ENCODE measurements at places on chromosomes 5 and 9.

DNA sequence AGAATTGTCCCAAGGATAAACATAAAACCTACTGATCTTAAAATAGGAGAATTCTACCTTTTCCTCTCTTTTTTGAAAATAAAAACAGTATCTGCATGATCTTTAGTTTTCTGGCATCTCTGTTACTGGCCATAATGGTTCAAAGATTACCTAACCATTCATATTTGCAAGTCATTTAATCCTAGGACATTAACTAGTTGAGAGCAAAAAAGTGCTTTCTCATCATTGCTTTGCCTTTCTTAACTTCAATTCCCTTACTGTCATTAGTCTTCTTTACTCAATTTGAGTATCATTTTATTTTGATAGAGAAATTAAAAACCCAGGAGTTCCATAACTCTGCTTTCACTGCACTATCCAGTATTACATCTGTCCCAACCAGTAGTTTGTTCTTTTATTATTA lies 68.6 kb downstream of the RFX3 start:
- no peak for DNase-seq

DNA sequence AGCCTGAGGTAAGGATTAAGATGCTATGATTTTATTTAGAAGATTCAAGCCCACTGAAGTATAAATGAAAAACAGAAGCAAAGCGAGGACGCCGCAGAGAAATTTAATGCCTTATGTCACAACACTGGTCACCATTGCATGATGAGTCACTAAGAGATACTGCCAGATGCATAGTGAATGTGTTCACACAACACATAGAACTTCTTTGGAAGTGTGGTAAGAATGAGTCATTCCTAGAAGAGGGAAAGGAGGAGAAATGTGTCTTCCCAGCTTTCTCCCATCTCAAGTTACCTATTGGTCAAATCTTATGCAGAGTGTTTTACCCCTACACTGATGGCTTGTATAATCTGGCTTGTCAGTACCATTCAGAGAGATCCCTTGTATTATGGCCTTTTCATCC lies 465.3 kb upstream of the ARRDC3 start:
- DNase-seq, result no peak

DNA sequence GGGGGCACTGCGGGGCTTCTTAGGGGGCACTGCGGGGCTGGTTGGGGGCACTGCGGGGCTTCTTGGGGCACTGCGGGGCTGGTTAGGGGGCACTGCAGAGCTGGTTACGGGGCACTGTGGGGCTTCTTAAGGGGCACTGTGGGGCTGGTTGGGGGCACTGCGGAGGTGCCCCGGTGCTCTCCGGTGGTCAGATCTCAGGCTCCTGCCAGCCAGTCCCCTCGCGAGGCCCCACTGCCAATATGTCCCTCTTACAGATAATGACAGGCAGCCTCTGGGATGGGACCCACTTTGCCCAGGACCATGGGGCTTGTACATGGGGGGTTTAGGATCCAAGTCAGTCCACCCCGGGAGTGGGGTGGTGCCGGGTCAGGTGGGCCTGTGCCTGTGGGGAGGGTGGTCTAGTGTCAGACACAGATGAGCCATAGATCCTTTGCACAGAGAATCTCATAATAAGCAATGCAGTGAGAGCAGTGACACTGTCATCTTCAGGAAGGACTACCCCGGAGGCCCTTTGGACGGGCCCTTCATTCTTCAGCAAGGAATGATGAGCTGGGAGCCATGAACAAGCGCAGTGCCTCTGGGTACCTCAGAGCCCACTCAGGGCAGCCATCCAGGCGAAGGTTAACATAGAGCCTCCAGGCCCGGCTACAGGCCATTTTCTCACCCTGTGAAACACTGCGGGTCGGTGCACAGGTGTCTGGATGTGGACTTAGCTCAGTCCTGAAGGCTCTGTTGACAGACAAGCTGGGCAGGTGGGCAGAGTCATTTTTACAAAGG lies 38.2 kb downstream of the COL5A1 start:
- DNase-seq, result no peak

- no peak for DNase-seq
Measured at GRCh38 chr9:106590759-106591505, 272.0 kb upstream of the ZNF462 start.

GRCh38 chr9:90795084-90795483 lies 6.5 kb upstream of the SYK start:
- no peak for DNase-seq

GRCh38 chr9:121663591-121663990 lies 12.2 kb downstream of the DAB2IP start:
- DNase-seq, result no peak

- DNase-seq, result no peak
Measured at GRCh38 chr5:32110111-32110696, 63.9 kb downstream of the GOLPH3 start.

GRCh38 chr5:60540856-60541805 lies 158.8 kb downstream of the DEPDC1B start:
- no peak for DNase-seq

DNA sequence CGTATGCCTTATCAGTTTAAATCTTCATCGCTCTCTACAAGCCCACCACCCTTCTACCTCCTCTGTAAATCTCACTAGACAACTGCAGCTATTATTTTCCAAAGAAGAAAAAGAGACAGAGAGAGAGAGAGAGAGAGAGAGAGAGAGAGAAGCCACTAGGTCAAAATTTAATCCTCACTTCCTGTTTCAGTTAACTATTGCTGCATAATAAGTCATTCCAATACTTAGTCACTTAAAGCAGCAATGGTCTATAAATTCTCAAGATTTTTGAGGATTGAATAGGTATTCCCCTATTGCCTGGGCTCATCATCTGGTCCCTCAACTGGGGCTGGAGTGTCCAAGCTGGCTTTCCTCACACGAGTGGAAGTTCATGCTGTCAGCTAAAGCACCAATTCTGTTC lies 68.8 kb downstream of the ITGA1 start:
- no peak for DNase-seq

GRCh38 chr5:149323210-149323609 lies 22.1 kb upstream of the GRPEL2 start:
- DNase-seq, result no peak

- no peak for DNase-seq
Measured at GRCh38 chr9:136482046-136482792, 621 bp downstream of the SEC16A start.

DNA sequence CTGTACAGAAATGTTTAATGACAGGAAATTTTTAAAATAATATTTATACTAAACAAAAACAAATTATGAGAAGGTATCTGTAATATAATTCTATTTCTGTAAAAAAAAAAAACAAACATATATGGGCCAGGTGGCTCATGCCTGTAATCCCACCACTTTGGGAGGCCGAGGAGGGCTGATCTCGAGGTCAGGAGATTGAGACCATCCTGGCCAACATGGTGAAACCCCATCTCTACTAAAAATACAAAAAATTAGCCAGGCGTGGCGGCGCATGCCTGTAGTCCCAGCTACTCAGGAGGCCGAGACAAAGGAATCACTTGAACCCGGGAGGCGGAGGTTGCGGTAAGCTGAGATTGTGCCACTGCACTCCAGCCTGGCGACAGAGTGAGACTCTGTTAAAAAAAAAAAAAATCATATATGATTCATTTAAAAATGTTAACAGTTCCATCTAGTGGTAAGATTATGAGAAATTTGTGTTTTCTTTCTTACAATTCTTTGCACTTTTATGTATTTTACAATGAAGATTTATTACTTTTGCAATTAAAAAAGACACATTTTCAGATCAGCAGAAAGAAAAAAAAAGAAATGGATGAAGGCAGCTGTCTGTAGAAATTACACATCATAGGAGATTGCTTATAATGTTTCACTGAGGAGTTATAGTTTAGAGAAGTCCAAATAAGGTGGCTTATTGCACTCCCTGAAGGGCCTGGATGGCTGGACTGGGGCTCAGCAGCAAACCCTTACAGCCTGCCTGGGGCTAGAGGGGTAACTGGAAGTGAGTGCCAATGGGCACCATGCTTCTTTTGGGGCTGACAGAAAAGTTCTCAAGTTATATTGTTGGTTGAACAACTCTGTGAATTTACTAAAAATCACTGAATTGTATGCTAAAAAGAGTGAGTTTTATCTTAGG lies 20.3 kb downstream of the C9orf153 start:
- DNase-seq, result no peak

DNA sequence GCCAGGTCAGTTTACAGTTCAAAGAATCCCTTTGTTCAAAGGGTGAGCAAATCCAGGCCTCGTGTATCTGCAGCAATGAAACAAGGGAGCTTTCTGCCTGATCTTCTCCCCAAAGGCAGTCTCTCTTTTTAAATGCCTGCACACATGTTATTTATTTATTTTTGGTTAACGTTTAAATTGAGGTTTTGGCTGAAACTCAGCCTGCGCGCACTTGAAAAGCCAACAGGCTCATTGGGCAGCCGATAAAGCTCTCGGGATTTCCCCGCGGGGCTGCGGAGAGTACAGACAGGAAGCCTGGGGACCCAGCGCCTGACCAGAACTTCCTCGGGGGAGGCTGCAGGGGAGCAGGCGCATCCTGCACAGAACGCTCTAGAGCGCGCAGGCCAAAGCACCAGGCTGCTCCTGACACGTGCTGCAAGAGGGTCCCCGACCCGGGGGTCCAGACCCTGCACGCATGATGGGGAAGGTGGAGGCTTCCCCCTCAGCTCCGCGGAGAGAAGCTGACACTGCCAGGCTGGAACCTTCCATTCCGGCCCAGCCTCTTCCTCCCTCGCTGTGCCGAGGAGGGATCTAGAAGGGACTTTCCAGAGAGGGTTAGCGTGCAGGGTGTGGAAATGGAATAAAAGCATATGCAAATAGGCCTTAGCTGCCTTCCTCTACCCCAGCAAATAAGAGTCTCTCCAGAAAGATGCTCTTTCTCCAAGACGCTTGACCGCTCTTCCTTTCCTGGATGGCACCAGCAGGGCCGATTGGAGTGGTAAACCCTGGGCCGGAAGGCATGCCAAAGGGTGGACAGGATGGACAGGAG lies 46.1 kb downstream of the PTTG1 start:
- no peak for DNase-seq

DNA sequence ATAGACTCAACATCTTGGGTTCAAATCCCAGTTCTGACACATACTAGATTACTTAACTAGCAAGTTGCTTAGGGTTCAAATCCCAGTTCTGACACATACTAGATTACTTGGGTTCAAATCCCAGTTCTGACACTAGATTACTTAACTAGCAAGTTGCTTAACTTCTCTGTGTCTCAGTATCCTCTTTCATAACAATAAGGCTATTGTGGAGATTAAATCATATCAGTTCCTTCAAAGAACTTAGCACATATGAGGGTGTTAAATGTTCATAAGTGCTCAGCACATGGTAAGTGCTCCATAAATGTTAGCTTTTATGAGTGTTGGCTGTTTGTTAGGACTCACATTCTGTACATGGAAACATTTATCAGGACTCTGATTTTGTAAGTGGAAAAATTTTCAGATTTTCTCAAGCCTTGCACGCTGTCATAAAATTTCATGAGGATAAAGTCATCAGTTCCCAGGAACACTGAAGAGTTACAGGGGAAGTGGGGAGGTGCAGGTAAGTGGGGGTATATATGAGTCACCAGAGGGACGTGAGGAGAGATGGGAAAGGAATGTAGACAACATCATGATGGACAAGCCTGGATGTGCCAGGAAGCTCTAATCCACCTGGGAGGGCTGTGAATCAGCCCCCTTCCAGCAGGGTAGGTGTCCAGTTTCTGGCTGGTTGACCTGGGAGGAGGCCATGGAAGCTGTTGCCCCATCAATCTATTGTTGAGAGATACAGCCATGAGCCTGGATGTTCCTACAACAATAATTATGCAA lies 532.2 kb upstream of the WWC1 start:
- no peak for DNase-seq

- no peak for DNase-seq
Measured at GRCh38 chr5:122076669-122077365, 1.2 kb downstream of the LOX start.

DNA sequence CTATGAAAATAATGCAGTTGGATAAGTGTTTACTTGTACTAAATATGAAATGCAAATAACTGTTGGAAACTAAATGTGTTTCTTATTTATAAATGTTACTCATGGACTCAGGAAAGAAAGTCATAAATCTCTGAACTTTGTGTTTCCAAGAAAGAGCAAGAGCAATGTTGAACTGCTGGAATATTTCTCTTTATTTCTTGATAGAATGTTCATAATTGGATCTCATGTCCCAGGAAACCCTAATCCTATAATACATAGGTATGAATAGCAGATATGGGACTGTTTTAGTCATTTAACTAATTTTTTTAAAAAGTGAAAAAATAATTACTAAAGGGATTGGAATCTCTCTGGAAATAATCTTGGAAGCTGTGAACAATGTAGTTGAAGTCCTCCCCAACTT lies 245.0 kb upstream of the ACTBL2 start:
- no peak for DNase-seq

DNA sequence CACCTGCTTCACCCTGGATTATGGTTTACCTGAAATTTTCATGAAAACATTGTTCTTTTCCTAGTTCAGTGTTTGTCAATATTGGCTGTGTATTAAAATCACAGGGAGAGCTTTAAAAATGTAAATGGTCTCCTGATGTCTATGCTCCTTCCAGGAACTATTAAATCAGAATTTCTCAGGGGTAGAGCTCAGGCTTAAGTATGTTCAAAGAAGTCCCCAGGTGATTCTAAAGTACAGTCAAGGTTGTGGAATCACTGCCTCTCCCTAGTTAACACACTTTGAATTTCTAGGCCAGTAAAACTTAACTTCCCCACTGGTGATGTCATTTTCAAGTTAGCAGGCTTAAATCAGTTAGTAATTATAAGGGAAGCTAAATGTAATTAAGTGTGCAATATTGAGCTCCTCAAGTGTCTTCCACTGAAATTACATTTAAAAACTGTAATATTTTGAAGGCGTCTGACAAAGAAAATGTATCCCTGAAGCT lies 150.3 kb upstream of the SLC28A3 start:
- DNase-seq, result no peak

GRCh38 chr5:66757219-66757833 lies 161.1 kb downstream of the MAST4 start:
- DNase-seq, result no peak

GRCh38 chr9:26975728-26976707 lies 19.8 kb downstream of the IFT74 start:
- DNase-seq, result no peak

GRCh38 chr5:96743065-96743768 lies 64.5 kb downstream of the ERAP1 start:
- no peak for DNase-seq

GRCh38 chr5:132480546-132480892 lies 10.1 kb downstream of the IRF1 start:
- no peak for DNase-seq

DNA sequence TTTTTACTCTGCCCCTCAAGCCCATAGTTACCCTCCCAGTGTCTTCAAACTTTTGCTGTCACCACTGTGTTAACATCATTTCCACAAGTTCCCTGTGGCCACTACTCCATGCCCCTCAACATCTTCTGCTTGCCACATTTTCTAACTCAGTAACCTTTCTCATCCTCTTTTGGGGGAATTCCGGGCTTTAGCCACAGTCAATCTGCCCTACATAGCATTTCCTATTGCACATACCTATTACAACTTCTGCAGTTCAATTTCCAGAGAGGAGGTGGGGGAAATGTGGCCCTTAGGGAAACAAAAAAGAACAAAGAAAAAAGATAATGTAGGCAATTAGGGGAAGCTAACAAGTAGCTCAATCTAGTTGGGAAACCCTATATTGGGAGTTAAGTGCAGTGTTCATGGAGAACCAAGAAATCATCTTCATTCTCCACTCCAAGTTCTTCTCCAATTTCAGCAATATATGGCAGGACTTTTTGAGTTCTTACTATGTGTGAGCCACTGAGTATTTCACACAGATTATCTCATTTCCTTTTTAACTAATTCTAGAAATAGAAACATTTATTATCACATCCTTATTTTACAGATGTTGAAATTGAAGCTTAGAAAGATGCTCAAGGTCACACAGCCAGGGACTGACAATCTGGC lies 40.2 kb upstream of the LPAR1 start:
- no peak for DNase-seq
